ENCODE measurements at places on chromosomes 5 and 9.

GRCh38 chr9:135378751-135379150 is 100.8 kb upstream of the PPP1R26 start:
- no peak for DNase-seq

DNA sequence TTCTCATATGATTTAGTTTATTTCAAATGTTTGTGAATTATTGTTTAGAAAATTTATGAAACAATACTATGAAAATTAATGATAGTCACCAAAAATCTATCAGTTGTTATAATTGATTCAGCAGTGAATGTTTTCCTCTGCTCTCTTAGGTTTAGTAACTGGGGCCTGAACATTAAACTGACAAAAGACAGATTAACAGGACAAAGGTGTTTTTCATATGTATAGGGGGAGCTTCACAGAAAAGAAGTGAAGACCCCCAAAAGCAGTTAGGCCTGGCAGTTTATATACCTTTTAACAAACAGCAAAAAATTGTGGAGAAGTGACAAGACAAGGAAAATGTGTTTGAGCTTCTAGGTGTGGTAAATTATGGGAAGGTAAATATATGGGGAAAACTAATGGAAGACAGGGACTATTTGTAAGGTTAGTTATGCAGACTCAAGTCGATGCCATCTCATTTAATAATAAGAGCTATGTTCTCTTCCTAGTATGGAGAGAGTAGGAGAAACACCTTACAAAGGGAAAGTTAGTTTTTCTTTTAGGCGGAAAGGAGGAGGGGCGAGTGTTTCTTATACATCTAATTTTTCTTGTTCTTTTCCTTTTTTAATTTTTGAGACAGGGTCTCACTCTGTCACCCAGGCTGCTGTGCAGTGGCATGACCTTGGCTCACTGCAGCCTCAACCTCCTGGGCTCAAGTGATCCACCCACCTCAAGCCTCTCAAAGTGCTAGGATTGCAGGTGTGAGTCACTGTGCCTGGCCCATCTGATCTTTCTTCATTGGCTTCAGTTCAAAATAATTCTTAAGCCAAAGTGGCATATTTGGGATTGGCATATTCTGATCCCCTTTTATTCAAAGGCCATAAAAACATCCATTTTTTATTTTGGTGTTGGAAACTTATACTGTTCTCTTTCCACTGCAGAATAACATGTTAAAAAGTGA is 77.8 kb downstream of the C9orf153 start:
- no peak for DNase-seq

DNA sequence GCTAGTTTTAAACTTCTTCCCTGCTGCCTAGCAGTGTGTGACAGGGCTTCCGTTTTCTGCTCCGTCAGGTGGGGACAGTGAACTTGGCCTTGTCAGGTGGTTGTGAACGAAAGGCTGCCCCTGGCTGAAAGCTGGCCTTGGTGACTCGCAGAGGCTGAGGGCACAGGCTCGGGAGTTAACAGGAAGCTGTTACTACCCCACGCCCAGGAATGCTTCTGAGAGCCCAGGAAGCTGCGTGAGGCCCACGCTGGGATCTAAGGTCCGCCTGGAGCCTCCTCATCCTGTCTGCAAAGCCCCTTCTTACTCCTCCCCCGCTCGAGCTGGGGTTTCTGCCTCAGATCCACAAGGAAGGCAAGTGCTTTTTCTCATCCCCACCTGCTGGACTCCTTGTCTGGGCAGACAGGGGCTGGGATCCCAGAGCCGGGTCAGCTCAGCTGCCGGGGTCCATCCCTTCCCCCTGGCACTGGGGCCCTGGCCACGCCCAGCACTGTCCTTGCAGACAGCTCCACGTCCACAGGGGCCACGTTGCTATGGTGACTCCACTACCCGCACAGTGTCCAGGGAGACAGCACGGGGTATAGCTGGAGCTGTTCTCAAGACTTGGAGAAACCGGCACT is 124.7 kb upstream of the TBC1D2 start:
- no peak for DNase-seq

DNA sequence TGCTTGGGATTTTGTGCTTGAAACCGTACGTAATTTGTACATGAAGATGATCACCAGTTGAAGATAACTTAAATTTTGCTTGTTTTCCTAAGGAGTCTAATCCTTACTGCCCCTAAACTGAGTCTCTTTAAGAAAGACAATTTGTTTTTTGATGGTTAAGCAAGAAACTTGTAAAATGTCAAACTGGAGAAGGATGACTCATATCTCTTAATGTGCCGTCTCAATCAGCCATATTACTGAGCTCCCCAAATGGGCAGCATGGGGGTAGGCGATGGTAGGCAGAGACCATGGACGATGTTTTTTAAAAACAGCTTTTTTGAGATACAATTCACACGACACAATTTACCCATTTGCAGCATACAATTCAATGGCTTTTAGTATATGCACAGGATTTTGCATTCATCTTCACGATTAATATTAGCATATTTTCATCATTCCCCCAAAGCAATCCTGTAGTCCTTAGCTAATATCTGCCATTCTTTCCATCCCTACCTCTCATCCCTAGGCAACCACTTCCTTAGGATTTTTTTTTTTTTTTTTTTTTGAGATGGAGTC is 14.3 kb downstream of the ARHGAP26 start:
- DNase-seq: no peak

GRCh38 chr9:109767404-109767803 is 12.6 kb upstream of the PALM2AKAP2 start:
- DNase-seq: no peak

GRCh38 chr9:105879181-105879580 is 184.8 kb downstream of the TMEM38B start:
- no peak for DNase-seq

DNA sequence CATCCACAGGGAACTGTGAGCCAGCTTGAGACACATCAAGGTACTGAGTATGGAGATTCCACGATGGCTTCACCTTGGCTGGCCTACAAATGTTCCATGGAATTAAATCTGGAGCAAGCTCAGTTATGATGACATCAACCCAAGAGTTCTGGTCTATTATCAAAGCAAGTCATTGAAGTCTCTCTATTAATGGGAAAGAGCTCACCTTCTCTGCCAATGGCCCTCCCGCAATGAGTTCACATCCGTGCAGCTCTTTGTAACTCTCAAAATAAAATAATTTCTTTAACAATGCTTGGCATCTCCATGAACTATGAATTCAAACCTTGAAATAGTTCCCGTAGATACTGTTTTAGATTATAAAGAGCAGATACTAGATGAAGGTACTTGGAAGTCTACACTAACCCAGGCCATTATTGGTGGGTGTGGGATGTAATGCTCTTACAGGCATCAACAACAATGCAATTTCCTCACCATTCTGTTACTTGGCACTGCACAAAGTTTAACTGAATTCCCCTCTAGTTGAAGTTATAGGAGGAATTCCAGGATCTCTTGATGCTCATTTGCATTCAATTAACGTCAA is 55.4 kb downstream of the ZNF474 start:
- no peak for DNase-seq

DNA sequence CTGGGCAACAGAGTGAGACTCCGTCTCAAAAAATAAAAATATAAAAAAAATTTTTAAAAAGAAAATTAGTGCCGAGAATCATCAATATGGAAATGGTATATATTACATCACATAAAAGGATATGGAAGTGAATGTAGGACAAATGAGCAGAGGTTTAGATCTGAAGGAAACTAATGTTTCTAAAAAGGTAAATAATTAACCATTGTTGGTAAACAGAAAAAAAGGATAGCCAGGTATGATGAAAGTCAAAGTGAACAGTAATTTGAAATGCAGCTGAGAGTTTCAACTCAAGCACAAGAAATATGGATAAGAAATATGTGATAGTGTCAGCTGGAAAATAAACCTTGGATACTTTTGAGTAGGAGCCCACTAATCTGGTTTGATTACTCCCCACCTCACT is 76.2 kb downstream of the CPLANE1 start:
- DNase-seq: no peak

GRCh38 chr5:140801494-140801841 is 611 bp downstream of the PCDHA3 start:
- no peak for DNase-seq

- peak; percentile 23 for DNase-seq
Observed at GRCh38 chr5:43396762-43397304, 15.4 kb downstream of the CCL28 start.
